ENCODE measurements at places on chromosomes 11 and 22. TPM values are rescaled to one million over a fixed set of nuclear protein-coding genes. Genes with fewer than 3 reads are reported as not detected.

Gene PATE4
- not detected for total RNA-seq

Gene MYBPC3
- not detected for total RNA-seq

Gene ANO5
- total RNA-seq = 0.09 TPM

Gene C22orf42
- not detected for total RNA-seq

Gene APOBEC3B
- total RNA-seq = 0.64 TPM

Gene OR5B21
- total RNA-seq = 0.99 TPM

Gene PRODH
- total RNA-seq = 0.23 TPM

Gene PANX2
- not detected for total RNA-seq

Gene SRSF8
- total RNA-seq = 117 TPM

Gene PNPLA3
- total RNA-seq = not detected

Gene CCDC15
- total RNA-seq = 2.7 TPM

Gene HIRA
- total RNA-seq = 27.3 TPM

Gene SELENOM
- 64.2 TPM for total RNA-seq

Gene TANGO2
- total RNA-seq = 51.5 TPM

All from CD4-positive, alpha-beta memory T cell (primary cell).